AG04450 (cell line): ENCODE measurements at places on chromosomes 12 and 14.

DNA sequence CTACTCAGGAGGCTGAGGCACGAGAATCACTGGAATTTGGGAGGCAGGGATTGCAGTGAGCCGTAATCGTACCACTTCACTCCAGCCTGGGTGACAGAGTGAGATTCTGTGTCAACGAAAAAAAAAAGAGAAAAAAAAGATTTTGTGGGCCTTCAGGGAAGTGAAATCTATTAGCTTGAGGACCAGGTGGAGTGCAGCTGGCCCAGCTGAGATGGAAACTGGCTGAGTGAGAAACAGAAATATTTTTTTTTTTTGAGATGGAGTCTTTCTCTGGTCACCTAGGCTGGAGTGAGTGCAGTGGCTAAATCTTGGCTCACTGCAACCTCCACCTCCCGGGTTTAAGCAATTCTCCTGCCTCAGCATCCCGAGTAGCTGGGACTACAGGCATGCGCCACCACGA is 2.3 kb upstream of the CLEC4C start:
- DNase-seq, result no peak

- no peak for DNase-seq
Observed at GRCh38 chr14:66972469-66972868, 216.8 kb upstream of the GARIN2 start.

DNA sequence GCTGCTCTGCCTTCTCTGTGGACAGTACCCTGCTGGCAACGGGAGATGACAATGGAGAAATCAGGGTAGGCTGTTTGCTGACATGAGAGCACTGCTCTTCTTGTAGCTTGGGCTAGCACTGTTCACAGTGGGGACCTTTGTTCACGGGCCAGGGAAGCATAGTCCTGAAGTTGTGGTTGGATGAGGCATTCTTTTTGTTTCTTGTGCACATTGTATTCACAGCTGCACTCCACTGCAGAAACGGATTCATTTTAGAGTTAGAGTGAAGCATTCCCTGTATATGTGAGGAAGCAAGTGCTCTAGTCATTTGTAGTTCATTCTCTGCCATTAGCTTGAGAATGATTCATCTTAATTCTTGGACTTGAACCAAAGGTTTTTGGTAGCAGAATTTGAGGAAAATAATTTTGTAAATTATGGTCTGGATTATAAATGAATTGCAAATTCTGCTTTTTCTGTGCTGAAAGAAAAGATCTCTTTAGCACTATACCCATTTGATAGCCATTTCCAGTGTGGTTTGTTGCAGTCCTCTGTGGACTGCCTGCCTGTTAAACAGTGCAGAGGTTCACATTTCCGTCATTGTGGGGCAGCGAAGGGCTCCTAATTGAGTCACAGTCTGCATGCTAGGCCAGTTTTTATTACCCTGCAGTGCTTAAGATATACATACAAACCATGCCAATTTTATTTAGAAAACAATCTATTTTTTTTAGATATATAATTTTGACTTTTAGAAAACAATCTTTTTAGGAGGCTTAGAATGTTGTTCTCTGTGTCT is 80.6 kb downstream of the APAF1 start:
- peak; percentile 39 for DNase-seq

DNA sequence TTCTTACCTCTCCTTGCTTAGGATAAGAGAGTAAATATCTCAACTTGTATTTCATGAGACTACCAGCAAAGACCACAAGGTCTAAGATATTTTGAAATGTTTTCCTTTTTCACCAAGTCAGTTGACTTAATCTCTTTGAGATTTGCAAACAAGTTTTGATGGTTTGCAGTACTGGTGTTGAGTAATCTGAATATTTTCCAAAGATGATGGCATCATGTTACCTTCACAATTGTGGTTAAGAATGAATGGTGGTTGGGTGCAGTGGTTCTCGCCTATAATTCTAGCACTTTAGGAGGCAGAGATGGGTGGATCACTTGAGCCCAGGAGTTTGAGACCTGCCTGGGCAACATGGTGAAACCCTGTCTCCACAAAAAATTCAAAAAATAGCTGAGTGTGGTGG is 225.7 kb downstream of the TMTC2 start:
- no peak for DNase-seq

- no peak for DNase-seq
Observed at GRCh38 chr14:26589925-26590324, 7.9 kb downstream of the NOVA1 start.

DNA sequence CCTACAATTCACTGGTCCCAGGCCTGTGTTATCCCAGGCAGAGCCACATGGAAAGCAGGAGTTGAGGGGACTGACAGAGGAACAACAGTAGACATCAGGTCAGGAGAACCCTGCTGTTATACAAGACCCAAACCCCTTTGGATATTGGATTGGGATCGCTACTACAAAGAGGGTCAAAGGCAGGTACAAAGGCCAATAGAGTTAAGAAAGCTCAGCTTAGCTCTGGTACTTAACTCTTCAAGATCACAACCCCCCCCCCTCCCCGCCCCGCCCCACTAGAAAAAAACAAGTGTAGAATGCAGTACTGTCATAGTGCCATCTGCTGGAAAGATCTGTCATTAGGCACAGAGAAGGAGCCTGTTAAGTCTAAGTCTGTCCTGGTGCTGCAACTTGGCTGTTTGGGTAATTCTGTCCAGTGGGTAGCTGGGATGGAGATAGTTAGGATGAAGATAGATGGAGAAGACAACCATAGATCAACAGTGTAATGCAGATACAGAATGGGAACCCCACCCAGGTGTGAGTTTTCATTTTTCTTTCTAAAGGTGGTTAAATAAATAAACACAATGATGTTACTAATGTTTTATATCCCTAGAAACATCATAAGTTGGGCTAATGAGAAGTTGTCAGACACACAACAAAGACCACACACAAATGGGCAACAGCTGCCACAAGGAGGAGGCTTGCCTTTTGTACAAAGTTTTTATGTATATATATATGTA is 17.2 kb downstream of the REM2 start:
- DNase-seq, result peak; percentile 53

DNA sequence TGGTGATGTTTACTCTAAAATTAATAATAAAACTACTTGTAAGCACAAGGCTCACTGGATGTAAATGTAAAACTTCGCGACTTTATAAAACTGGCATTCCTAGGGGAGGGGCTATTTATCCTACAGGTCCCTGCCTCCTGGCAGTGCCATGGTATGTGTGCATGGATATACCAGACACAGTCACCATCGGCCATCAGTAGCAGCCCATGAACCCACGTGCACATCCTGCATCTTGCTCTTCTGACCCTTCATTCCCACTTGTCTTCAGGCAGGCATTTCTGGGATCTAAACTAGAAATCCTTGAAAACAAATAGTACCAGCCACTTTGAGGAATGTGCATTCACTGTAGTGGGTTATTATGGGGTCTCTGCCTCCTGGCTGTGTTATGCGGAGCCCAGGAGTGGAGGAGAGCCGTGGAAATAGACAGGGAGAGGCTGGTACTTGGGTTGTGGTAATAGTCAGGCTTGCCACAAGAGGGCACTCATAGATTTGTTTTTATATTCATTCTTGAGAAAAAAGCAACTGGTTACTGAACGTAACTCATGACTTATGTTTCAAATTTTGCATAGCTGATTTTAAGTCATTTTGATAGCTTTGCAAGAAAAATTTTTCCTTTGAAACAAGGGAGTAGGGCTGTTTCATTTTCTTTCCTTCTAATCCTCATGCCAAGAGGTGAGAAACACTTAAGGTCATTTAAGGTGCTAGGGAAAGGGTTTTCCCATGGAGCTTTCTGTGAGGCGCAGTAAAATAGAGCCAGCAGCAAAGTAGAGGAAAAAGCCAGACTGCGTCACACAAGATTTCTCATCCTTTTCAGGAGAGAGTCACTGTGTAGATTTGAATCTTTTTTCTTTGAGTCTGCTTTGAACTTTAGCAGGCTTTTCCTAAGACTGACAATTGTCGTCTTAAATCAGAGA is 17.4 kb upstream of the GALNT16 start:
- peak; percentile 39 for DNase-seq

- DNase-seq, result no peak
Observed at GRCh38 chr14:93082576-93083001, 33.1 kb downstream of the ITPK1 start.

- DNase-seq, result no peak
Observed at GRCh38 chr12:50992819-50993218, 33.4 kb downstream of the SLC11A2 start.

DNA sequence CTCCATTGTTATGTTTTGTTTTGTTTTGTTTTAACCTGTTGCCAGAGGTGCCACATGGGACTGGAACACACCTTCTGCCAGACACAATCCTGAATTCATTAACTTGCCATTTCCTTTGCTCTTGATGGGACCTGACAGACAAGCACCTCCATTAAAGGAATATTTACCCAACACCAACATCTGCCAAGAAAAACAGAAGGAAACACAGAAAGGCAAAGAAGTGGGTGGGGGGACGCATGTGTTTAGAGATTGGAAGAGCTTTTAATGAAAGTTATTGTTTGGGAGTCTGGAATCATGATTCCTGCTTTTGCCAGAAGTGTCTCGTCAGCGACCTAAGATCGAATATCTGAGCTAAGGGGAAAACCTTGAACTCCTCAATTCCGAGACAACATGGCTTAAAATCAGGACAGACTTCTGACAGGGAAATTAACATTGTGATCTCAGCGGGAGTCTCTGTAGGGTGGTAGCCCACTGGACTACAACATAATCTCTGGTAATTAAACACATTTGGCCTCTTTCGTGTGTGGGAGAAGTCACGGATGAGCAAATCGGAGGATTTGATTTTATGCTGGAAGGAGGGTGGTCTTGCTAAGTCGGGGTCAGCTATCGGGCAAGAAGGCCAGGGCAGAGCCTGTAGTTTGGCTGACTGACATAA is 210.4 kb upstream of the FAR2 start:
- no peak for DNase-seq

GRCh38 chr12:114401328-114402083 is 4.4 kb downstream of the TBX5 start:
- no peak for DNase-seq

DNA sequence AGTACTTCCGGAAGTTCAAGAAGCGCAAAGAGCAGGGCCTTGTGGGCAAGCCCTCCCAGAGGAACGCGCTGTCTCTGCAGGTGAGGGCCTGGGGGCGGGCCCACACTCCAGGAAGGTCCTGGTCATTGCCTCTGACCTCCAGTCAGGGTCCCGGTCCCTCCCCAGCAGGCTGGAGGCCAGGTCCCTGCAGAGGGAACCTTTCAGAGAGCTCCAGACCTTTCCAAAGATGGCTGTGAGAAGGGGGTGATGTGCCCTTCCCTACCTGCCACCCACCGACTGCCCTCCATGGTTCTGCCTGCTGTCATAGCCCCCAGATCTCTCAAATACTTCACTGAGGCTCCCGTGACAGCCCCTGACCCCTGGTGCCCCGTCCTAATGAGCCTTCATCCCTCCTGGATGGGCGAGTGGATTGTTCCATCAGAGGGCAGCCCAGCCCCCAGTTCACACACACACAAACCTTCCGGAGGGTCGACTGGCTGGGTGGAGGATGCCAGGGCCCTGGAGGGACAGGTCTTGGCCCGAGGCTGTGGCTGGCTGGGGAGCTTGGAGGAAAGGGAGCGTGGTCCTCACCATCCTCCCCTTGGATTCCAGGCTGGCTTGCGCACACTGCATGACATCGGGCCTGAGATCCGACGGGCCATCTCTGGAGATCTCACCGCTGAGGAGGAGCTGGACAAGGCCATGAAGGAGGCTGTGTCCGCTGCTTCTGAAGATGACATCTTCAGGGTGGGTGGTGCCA is 117.5 kb upstream of the FKBP4 start:
- DNase-seq, result no peak
